Pons (tissue), 1 donor: ENCODE measurements at places on chromosomes 13 and 19.

DNA sequence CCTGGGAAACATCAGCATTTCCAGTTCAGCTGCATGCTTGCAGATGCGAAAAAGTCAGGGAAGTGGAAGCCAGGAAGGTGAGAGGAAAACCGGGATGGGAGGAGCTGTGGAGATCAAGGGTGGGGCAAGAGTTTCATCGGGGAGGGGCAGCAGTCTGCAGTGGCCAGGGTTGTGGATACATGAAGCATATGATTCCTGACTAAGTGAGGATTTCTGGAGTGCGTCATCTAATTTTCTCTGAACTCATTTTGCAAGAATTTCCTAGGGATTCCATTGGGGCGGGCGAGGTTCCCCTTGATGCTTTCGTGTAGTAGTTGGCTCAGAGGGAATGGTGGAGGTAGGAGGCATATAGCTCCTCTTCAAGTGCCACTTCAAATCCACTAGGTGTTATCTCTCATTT lies 344.1 kb upstream of the TMTC4 start:
- no peak for DNase-seq

- no peak for DNase-seq
These were observed 313.8 kb upstream of the SPRY2 start for GRCh38 chr13:80654638-80655249.

DNA sequence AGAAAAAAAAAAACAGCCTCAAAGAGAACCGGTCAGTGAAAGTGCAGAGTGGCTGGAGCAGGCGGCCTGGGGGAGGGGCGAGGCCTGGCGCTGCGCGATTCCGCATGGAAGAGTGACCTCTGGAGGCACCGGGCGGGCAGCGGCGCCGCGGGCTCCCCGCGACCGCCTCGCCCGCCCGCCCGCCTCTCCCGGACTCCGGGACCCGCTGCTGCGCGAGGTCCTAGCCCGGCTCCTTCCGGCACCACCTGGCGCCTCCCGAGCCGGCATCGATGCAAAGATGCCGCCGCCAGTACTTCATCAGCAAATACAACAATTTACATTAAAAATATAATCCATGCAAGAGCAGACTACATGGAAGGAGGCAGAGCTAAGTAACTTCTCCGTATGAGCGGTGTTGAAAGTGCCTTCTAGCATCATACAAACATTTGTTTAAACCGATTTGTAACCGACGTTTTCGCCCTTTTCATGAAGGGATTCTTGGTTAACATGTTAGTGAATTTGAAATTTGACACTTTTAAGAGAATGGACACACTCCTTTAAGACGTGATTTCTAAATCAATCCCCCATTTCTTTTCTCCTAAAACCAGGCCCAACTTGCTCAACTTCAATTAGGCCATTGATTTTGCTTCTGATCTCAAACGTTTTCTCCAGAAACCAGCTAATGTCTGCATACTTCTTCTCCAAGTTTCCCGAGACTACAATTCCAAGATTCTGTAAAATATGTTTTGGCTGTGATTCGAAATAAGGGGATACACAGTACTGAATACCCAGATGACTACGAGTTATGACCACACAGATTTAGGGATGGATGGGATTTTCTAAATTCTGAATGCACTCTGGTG lies 2.1 kb downstream of the EFNB2 start:
- peak; percentile 72 for DNase-seq

GRCh38 chr19:58319241-58319640 lies 7.6 kb upstream of the ZSCAN22 start:
- DNase-seq, result no peak

GRCh38 chr19:355134-355533 lies 10.5 kb upstream of the MIER2 start:
- no peak for DNase-seq

DNA sequence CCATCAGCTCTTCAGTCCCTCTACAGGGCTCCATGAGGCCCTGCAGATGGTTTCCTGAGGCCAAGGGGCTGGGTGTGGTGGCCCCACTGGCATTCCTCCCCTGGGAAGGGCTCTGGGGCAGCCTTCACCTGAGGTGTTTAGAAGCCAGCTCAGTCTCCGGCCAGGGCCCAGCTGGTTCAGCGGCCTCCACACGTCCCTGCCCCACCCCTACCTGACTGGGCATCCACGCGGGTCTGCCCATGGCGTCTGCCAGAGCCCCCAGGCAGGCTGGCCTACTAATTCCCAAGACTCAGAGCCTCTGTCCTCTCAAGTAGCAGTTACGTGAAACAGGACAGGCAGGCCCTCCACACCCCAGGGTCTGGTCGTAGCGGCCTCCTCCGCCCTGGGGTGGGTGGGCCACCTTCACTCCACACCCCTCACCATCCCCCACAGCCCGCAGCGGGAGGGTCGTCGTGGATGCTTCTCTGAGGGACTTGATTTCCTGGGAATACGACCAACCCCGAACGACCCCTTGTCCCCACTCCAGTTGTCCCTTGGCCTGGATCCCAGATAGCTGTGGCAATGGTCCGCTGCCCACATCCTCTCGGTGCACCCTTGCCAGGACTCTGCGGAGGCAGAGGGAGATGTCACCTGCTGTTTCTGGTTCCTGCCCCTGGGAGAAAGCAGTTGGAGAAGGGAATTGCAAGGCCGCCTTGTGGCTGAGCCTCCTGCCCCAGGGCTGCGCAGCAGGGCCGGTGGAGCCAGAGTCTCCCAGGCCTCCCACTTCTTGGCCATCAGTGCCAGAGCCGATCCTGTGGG lies 24.3 kb downstream of the CAPN12 start:
- DNase-seq, result no peak

DNA sequence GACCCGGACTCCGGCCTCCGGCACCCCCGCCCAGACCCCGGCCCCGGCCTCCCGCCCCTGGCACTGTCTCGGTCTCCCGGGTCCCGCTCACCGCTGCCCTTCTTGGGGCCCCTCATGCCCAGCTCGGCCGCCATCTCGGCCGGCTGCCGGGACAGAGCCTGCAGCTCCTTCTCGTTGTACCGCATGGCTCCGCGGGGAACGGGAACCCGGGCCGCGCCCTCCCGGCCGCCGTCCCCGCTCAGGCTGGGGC lies 140 bp downstream of the PLEKHJ1 start:
- no peak for DNase-seq

DNA sequence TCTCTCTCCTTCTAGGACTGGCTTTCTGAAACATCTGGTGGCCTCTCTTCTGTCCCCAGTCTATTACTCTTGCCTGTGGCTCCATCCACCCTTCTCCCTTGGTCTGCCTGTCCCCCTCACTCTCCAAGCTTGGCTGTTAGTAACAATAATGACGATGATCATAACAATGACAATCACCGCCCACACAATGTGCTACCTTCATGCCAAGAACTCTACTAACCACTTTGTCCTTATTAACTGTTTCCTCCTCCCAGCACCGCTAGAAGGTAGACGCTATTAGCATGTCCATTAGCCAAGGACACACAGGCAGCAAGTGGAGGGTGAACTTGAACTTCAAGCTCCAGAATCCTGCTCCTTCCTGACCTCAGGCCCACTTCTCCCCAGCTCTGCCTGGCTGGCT lies 2.7 kb downstream of the GYS1 start:
- DNase-seq, result no peak

DNA sequence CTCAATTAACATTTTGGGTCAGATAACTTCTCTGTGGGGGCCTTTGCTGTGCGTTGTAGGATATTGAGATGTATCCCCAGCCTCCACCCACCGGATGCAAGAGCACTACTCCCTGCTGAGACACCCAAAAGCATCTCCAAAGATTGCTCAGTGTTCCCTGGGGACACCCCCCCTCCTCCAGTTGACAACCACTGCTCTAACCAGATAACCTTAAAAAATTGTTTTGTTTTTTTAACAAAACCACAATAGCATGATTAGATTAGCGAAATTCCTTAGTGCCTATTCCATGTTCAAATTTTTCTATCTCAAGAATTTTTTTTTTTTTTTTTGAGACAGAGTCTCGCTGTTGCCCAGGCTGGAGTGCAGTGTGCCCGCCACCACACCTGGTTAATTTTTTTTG lies 2.6 kb upstream of the EPN1 start:
- no peak for DNase-seq

- DNase-seq, result no peak
These were observed 2.0 kb downstream of the LRRC4B start for GRCh38 chr19:50565984-50566903.

DNA sequence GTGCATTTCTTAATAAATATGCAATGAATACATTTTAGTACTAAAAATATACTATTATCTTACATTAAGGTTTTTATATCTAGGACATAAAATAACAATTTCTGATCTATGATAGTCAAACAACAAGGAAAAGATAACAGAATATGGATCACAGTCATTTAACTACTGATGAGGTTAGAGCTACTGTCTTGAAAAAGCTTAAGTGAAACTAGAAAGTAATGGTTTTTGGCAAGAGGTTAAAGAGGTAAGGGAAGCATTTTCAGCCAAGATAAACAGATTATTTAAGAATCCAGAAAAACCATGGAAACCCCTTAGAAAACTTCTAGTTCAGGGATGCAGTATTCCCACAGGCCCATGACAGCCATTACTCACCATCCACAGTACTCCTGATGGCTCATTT lies 787.4 kb downstream of the DACH1 start:
- DNase-seq, result no peak

DNA sequence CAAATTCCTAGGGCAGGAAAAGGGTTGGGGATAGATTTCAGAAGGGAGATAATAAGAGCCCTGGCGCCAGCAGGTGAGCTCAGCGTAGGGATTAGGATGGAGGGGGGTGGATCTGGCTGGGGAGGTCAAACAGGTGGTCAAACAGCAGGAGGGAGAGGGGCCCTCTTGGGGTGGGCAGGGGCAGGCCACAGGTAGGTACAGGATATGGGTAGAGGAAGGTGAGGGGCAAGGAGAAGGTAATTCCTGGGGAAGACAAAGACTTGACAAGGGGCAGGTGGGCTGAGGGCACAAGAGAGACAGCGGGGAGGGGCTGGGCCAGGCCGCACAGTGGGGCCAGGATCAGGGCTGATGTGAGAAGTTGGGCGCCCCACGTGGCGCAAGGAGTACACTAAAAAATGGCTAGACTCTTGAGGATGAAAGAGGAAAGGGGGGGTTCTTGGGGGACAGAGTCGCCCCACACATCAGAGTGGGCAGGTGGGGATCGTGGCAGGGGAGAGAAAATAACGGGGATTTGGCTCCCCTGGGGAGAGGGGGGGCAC lies 713 bp downstream of the KRI1 start:
- no peak for DNase-seq
